Fibroblast of skin of left biceps (primary cell): ENCODE measurements at places on chromosomes 11 and 22.

GRCh38 chr22:26367402-26368245 lies 61.4 kb upstream of the ASPHD2 start:
- peak; percentile 13 for DNase-seq

GRCh38 chr11:12535321-12535720 lies 138.9 kb upstream of the TEAD1 start:
- DNase-seq, result no peak

- DNase-seq, result no peak
Measured at GRCh38 chr11:9851366-9851765, 187.5 kb downstream of the SWAP70 start.

DNA sequence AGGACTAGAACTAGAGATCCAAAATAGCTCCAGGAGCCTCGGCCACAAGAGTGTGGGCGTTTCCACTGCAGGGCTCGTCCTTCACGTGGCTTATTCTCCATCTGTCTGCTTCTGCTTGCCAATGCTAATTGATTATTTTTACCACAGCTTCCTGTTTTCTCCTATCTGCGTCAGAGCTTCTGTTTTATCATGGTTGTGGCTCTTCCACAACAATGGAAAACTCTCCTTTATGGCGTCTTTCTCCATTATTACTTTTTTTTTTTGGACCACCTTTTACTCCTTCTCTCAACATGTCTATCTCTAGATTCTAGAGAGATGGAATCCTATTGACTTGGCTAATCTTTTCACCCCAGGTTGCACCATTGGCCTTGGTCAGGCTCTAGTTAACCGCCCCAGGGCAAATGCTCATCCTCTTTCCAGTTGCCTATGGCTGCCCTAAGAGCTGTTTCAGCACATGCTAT lies 25.9 kb downstream of the CAT start:
- DNase-seq, result no peak

GRCh38 chr11:92681586-92681985 lies 287.9 kb upstream of the MTNR1B start:
- no peak for DNase-seq

DNA sequence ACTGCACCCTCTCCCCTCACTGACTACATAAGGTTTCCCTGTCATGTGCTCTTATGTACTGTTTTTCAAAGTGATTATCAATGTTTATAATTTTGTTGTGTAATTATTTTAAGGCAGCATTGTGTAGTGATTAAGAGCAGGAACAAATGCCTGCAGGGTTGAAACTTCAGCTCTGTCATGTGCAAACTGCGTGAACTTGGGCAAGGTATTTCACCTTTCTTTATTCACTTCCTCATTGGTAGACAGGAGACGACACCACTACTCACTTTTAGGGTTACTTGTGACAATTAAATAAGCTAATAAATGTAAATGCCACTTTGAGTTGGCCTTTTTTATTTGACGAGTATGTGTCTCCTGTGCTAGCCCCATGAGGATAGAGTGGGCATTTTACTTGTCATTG lies 86.5 kb upstream of the E2F8 start:
- DNase-seq, result no peak

DNA sequence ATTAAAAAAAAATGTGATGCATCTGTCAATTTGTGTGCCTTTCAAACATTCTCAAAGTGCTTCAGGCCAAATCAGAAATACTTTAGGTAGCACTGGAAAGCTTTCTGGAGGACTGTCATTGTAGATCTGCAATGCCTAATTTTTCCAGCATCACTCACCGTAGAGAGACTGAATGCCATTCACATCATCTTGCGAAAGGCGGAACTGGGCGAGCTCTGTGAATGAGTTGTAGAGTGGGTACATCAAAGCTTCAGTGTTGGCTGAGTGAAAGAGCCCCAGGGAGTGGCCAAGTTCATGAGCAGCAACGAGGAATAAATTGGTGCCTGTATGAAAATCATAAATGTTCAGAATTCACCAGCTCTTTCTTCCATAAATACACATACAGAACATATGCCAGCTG lies 4.0 kb downstream of the MMP10 start:
- no peak for DNase-seq

- no peak for DNase-seq
Measured at GRCh38 chr11:16831316-16832192, 93.1 kb downstream of the C11orf58 start.
